Iris pigment epithelial cell (primary cell): ENCODE measurements at places on chromosomes 13 and 19.

DNA sequence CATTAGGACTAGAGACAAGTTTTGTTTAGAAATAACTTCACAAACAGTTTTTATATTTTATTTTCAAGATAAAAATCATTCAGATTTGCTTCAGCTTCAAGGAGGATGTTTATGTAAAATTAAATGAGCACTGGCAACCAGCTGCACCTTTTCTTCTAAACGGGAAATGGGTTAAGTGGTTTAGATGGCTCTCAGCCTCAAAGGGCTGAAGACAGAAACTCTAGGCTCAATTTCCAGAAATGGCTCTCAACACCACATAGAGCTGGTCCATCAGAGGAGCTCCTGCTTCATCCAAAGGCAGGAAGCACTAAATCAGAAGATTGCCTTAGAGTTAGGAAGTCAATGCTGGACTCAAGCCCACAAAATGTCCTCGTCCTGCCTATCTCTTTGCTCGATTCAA, 74.7 kb downstream of the ZNF429 start:
- no peak for DNase-seq

DNA sequence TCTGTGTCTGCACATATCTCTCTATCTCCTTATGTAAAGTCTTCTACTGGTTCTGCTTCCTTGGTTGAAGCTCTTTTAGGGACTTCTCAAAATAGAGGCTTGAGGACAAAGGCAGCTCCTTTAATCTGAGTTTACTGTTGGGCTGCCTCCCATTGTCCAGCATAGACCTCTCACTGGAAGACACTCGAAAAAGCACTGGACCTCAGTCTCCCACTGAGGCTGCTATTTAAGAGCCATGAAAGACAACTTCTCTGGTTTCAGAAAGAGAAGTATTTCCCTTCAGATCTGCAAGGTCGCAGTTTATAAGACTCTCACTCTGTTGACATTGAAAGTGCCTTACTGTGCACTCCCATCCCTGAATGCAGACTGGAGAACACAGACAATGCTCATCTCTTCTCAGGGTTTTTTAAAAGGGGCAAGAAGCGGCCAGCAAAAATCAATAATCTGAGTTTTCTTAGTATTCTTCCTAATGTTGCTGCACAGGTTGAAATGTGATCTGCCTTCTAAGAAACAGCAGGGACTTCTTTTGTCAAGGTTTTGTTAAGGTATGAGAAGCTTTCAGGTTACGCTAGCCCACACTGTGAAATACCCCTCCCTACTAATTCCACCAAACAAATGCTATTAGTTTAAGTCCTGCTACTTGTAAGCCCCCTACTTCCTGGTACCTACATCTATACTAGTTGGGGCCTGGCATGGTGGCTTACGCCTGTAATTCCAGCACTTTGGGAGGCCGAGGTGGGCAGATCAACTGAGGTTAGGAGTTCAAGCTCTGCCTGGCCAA, 450.0 kb upstream of the SLC10A2 start:
- no peak for DNase-seq

DNA sequence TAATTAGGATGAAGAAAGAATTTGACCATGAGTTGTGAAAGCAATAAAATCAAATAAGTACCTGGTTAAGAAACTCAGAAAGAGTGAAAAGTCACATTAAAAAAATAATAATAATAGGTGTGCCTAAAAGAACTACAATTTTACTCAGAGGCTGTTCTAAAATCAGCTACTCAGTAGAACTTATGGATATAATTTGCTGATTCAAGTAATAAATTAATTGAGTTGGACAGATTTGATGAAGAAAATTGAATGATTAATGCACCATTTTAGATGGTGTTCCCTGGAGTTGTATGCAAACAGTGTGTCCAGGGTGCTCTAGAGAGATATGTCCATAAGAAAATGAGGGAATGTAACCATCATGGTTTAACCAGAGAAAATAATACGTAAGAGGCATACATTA, 2852.5 kb downstream of the PCDH9 start:
- no peak for DNase-seq

DNA sequence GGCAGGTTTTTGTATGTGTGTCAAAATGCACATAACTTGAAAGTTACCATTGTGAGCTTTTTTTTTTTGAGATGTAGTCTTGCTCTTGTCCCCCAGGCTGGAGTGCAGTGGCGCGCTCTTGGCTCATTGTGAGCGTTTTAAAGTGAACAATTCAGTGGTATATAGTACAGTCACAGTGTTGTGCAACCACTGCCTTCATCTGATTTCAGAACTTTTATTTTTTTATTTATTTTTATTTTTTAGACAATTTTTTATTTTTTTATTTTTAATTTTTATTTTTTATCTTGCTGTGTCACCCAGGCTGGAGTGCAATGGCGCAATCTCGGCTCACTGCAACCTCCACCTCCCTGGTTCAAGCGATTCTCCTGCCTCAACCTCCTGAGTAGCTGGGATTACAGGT, 15.0 kb downstream of the SLC25A42 start:
- peak; percentile 37 for DNase-seq

DNA sequence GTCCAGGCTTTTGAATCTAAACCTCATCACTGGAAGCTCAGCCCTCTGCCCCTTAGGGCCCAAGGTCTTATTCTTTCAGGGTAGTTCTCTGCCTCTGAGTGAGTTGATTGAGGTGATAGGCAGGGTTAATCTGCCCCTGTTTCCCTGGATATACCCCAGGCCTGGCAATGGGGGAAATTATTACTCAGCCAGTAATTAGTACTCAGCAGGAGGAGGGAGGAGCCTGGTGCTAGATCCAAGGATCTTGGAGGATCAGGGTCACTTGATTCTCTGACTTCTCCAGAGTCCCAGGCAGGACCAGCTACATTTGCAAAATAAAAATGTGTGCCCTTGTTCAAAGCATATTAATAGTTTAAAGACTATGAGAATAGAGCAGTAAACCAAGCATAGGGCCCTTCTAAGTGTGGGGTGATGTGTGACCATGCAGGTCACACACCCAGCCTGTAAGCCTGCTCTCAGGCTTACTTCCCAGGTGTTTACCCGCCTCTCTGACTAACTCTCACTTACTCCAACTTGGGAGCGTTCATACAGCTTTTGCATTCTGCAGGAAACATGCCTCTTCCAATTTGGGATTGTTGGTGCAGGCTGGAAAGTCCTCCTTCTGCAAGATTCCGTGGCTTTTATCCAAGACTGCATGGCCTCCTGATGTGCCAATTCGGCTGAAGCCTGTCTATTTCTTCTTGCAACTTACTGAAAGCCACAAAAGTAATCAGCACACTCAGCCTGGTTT, 7.9 kb upstream of the STK24 start:
- no peak for DNase-seq

DNA sequence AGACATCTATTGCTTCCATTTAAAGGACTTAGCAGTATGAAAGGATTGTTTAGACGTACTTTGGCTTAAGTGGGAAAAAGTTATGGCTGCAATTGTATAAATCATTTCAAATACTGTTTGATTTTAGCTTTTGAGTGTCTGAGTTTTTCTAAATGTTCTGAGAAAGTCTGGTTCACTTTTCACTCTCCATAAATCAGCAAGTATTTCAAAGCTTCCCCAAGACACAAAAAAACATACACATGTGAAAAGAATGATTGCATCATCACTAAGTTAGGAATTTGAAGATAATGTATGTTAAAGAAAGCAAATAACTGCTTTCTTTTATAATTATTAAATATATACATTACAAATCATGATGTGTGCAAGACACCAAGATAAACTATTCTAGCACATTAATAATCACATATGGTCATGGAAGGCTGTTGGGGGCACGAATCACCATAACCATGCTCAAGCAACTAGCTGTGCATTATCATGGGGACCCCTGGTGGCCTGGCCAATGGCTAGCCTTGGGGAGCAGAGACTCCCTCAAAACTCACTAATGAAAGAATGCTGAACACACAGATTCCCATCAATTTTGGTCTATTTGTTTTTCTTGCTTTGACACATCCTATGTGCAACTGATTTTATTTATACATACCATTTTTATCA, 111.1 kb downstream of the MIPEP start:
- peak; percentile 28 for DNase-seq

GRCh38 chr19:47309608-47310007, at the start of gene C5AR1:
TSS of gene C5AR1 (plus strand) at chr19:47309861. CDS start at chr19:47309896, 35 bp downstream.
- no peak for DNase-seq

GRCh38 chr19:5743630-5744029, 23.2 kb downstream of the CATSPERD start:
- DNase-seq = no peak

- no peak for DNase-seq
These were observed 55.7 kb downstream of the SPATA13 start for GRCh38 chr13:24216176-24216575.
